ENCODE measurements at places on chromosomes 4 and X. TPM values are rescaled to one million over a fixed set of nuclear protein-coding genes. Genes with fewer than 3 reads are reported as not detected.

DNA sequence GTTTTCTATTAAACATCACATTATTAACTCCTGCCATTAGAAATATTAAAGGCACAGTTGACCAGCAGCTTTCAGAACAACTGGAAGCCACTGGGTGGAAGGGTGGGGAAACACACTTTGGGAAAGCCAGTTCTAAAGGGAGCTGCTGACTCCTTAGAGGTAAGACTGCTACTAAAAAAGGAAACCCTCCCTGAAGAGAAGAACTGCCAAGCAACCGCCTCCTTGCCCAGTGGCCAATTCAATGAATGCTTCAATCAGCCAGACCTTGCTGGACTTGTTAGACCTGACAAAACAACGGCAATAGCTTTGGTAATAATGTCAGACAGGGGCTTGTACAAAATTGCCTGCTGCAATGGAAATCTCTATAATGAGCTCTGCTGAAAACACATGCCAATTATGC lies 15.6 kb downstream of the OPHN1 start:
- DNase-seq: peak; percentile 54

SYN1 gene
- total RNA-seq: 0.14 TPM

DNA sequence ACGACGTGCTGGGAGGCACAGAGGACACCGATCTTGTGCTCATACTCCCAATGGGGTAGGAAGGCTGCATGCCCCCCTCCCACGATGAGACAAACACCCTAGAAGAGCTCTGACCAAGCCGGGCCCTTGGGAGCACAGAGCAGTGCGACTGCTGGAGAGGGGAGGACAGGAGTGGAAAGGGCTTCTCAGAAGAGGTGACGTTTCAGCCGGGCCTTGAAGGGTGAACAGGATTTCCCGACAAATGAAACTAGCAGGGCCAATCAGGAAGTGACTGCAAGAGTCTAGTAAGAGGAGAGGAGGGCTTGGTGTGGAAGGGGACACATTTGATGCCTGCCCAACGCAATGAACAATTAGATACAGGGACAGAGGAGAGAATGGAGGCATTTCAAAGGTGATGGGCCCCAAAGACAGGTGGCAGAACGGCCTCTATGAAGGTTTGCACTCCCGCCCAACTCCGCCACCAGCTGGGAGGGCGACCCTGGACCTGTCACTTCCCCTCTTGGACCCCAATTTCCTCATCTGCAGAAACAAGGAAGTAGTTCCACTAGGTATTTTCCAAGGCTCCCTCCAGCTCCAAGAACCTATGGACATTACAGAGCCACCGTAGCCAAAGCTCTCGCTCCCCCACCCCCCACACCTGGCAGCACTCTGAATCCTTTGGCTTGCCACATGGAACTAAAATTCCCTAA lies 3.9 kb downstream of the HCFC1 start:
- DNase-seq: no peak

FAM241A gene
- total RNA-seq: 3.7 TPM

- DNase-seq: no peak
Measured at GRCh38 chrX:37867536-37868153, 20.3 kb upstream of the DYNLT3 start.

- no peak for DNase-seq
Measured at GRCh38 chrX:1493877-1494510, 41.3 kb upstream of the ASMTL start.

DNA sequence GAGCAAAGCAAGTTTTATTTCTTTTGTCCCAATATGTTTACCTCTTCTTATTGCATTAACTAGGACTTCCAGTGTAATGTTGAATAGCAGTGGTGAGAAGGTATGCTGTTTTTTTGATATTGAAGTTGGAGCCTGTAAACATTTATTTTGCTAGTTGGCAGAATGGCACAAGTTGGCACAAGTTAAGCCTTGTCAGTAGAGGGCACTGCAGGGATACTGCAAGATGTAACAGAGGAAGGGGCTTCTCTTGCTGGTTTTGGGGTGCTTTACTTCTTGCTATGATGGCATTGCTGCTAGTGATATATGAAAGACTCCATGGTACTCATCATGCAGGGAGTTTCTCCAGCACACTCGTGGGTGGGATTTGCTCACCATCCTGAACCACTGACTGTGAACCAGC lies 327.3 kb upstream of the ARX start:
- DNase-seq: no peak

DNA sequence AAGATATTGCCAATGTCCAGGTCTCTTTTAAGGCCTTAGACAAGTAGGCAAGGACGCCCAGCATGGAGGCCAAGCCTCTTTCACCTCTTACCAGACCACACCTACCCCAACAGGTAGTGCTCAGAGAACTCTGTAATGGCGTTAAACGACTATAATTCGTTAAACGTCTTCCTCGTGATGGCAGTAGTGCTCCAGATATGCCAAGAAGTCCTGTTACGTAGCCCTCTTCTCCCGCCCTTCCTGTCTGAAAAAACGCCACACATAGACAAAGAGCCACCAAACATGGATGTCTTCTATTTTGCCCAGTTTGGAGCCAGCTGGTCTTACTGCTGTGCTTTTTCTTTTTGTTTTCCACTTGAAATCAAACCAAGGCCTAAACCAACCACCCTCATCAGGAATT lies 190.7 kb downstream of the OR13H1 start:
- no peak for DNase-seq

DNA sequence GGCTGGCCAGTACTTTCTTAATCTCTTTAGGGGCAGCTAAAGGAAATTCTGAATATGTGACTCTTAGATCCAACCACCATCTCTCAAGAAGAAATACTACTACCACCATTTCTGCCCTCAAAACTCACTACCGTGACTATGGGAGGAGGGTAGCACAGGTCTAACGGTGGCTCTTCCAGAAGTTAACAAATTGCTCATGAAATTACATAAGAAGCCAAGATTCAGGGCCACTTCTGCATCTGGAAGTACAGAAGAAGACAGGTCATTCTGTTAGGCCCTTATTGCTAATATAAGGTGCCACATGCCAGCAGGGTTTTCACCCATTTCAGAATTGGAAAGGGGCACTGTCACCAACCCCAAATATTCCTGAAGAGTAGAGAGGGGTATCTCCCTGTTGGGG lies 19.6 kb upstream of the NKRF start:
- DNase-seq: no peak

DNA sequence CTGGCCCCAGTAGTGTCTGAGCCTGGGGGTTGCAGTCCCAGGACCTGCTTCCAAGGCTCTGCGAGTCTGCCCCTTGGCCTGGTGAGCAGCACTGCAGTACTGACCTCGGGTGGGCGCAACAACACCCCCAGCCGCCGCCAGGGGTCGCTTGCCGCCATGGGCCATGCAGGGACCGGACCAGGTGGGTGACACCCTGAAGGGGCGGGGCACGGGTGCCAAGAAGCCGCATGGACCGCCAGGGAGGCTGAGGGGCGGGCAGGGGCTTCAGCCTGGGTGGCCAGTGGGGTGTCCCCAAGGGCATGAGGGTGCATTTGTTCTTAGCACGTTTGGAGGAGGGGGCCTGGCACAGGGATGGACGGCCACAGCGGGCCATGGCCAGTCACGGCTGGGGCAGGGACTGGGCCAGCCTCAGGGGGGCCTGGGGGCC lies 25.0 kb downstream of the TACC3 start:
- DNase-seq: peak; percentile 64

DNA sequence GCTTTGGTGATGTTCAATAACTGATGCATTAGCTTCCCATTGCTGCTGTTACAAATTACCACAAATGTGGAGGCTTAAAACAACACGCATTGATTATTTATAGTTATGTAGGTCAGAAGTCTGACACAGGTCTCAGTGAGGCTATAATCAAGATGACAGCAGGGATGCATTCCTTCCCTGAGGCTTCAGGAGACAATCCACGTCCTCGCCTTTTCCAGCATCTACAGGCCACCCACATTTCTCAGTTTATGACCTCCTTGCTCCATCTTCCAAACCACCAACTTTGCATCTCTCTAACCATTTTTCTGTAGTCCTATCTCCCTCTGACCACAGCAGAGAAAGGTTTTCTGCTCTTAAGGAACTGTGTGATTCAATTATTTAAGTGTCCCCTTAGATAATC lies 92.5 kb downstream of the GASK1B start:
- DNase-seq: no peak

DNA sequence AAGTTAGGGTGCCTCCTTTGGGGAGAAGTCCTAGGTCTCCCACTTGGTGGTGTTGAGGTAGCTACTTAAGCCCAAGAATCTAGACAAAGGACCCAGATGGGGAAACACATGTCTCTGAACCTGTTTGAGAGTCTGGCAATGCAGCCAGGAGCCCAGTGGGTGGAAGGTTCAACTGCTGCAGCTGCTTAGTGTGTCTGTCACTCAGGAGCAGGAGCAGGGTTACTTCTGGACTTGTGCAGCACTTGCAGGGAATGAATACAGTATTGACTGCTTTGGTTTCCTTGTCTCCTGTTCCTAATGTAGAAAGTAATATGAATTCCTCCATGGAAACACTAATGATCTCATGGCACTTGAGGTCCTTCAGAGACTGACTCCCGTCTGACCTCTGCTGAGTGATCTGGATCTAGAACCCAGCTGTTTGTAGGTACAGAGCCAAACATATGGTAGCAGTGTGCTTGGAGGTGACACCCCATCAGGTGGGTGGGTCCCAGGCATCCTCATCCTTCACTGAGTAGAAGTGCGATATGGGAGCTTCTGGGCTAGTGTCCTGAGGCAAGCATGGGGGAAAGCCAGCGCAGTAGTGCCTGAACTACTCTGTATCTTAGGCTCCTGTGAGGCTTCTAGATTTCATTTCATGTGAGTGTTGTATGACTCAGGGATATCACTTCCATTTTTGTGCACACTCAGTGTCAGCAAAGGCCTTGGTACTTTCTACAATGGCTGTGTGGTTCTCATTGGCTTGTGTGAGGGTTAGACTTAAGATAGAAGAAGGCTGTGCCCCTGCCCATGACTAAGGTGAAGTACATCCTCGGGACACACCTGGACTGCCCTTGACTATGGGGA lies 85.0 kb upstream of the WDR1 start:
- DNase-seq: no peak

CCKAR gene
- total RNA-seq: not detected

DNA sequence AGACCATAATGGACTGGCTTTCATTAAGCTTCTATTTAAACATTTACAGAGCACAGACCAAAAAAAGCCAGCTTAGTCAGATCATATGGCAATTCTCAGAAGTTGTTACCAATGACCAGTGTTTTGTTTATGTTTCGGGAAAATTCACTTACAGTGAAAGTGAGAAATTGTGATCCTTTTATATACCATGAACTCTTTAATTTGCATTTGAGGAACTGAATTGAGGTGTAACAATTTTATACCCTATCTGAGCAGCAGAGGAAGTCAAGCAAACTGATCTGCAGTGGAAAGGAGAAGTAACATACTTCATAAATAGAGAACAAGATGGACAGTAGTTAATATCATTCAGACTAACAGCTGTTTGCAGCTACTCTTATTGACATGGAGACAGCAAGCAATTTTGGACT lies 97.1 kb downstream of the TMA16 start:
- no peak for DNase-seq

- no peak for DNase-seq
Measured at GRCh38 chr4:144709793-144710525, 64.0 kb downstream of the HHIP start.

DNA sequence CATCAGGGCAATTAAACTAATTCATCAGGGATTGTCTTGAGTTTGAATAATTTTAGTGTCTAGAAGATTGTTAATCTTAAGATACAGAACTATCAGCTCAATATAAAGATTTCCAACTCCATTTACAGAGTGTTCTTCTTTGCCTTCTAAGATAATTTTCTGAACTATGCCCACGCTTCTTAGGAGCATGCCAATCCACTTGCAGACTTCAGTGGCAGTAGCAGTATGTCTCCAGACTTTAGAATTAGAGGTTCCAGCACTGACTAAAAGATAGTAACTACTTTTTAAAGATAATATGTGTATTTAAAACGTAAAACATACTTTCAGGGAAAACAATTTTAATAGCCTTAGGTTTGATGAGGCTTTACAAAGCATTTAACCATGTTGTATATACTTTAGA lies 34.2 kb upstream of the GALNT7 start:
- DNase-seq: no peak

GRCh38 chrX:116493271-116493670 lies 30.5 kb upstream of the CT83 start:
- DNase-seq: no peak

- DNase-seq: no peak
Measured at GRCh38 chrX:118554511-118554910, 58.9 kb downstream of the DOCK11 start.

Measured in prostate gland (tissue), 2 donors.